ENCODE measurements at places on chromosomes 13 and 19.

- DNase-seq, result peak; percentile 54
Measured at GRCh38 chr13:108269601-108270328, at the start of gene TNFSF13B. Gene TNFSF13B, plus strand, starts transcription at chr13:108269718. Its CDS starts 178 bp downstream, at chr13:108269896.

DNA sequence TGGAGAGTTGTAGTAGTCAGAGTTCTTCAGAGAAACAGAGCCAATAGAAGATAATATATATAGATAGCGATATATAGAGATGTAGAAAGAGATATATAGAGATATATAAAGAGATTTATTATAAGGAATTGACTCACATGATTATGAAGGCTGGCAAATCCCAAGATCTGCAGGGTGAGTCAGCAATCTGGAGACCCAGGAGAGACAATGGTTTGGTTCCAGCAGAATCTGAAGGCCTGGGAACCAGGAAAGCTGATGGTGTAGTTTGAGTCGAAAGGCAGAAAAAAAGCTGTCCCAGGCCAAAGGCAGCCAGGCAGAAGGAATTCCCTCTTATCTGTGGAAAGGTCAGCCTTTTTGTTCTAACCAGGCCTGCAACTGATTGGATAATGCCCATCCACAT, 194.1 kb downstream of the NUFIP1 start:
- DNase-seq, result no peak

DNA sequence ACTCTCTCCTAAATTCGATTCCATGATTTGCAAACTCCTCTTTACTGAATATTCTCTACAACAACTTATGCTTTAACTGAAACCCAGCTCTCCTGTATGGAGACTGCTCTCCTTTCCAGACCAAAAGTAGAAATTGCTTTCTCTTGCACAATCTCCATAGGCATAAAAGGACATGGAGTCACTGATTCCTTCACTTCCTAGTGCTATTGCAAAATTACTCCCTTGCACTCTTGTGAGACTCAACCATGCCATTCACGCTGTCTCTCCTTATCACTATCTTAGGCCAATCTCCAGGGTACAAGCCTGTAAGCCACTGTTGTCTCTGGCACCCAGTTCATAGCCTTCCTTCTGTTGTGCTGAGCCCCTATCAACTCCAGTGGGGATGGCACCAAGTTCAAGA, 30.6 kb downstream of the SERPINE3 start:
- DNase-seq, result no peak

GRCh38 chr19:29255912-29256311, 43.0 kb upstream of the UQCRFS1 start:
- DNase-seq, result no peak

GRCh38 chr13:21039097-21039800, 22.1 kb downstream of the LATS2 start:
- no peak for DNase-seq

DNA sequence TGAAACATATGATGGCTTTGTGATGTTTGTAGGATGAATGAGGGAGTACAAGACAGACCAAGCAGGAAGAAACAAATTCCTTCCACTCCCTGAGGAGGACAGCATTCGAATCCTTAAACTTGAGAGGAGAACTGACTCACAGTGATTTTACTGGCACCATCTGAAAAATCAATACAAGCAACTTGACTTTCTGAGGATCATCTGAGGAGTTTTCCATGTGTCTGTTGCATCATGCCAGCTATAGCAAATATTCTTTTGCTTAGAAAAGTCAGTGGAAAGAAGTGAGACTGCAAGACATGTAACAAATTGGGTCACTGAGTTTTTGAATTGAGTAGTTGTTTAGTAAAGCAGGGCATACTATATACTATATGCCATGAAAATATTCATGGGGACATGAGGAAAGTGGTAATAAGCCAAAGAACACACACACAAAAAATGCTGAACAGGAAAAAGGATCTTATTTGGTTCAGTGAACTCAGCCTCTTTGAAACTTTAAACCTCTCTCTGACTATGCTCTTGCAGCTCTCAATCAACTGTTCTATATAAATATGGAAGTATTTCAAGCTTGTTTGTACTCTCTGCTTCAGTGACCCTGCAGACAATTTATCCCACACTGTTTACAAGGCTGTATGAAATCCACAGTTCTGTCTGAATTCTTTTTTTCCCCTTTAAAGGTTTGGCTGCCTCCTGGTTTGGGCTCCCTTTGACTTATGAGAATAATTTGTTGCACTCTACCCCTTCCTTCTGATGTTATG, 35.5 kb downstream of the SERTM1 start:
- DNase-seq, result no peak

DNA sequence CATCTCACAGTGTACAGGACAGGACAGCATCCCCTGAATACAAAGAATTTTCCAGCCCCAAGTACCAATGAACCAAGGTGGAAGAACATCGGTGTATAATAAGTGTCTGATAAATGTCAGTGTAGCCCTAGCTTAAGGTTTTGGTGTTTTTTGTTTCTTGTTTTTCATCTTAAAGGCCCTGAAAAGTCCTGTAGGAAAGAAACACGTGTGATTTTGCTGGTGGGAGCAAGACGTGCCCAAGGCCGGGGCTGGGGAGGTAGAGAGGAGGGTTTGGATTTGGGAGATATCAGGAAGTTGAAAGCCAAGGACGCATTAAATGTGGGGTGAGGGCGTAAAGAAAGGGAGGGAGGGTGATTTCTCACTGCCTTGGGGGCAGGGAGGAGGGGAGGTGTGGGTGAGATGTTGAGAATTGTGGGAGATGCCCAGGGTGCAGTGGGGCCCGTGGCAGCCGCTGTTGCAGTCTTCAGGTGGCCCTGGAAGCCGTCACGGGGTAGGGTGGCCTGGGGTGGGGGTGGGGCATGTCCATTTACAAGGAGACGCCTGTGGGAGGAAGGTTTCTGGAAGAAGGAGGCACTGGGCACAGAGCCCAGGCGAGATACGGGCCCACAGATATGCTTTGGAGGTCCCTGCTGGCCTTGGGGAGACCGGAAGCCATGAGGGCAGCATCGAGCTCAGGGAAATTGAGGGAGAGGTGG, 6.7 kb downstream of the CAMSAP3 start:
- DNase-seq, result no peak

DNA sequence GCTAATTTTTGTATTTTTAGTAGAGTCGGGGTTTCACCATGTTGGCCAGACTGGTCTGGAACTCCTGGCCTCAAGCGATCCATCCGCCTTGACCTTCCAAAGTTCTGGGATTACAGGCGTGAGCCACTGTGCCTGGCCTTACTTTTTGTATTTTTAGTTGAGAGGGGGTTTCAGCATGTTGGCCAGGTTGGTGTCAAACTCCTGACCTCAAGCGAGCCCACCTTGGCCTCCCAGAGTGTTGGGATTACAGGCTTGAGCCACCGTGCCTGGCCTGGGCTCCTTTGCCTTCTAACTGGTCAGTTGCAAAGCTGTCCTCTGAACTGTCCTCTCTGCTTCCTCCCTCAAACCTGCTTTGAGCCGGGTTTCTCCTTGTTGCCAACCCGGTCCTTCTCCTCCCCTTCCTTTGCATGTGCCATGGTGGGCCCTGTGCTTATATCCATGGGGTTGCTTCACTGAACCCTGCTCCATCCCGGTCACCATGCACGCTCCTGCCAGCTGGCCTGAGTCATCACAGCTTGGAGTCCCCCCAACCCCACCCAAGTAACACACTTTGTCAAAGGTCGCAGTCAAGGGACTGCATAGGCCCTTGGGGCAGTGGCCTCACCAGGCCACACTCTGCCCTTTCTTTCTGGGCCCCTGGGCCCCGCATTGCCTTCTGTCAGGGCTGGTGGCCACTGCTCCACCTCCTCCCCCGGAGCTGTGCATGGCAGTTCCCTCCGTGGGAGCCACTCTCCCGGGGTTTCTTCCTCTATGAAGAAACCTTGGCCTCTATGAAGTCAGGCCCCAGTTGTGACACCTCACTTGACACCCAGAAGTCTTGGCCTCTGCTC, 21.2 kb downstream of the WTIP start:
- DNase-seq, result no peak

DNA sequence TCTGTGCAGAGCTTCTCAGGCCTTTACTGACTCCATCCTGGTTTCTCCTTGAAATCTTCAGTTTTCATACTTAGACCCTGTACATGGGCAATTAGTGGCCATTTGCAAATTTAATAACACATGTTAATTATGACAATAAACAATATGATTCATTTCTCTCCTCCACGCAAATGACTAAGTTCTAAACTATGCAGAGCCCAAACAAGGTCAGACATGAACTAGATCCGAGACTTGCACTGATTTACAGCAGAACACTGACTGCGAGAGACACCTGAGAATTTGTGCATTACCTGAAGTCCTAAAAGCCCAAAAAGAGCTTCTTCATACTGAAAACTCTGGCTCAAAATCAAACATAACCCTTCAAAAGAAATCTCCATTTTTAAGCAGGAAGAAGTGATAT, 521.8 kb downstream of the MYO16 start:
- no peak for DNase-seq

GRCh38 chr13:93233997-93234416, 7.4 kb downstream of the GPC6 start:
- DNase-seq, result no peak

DNA sequence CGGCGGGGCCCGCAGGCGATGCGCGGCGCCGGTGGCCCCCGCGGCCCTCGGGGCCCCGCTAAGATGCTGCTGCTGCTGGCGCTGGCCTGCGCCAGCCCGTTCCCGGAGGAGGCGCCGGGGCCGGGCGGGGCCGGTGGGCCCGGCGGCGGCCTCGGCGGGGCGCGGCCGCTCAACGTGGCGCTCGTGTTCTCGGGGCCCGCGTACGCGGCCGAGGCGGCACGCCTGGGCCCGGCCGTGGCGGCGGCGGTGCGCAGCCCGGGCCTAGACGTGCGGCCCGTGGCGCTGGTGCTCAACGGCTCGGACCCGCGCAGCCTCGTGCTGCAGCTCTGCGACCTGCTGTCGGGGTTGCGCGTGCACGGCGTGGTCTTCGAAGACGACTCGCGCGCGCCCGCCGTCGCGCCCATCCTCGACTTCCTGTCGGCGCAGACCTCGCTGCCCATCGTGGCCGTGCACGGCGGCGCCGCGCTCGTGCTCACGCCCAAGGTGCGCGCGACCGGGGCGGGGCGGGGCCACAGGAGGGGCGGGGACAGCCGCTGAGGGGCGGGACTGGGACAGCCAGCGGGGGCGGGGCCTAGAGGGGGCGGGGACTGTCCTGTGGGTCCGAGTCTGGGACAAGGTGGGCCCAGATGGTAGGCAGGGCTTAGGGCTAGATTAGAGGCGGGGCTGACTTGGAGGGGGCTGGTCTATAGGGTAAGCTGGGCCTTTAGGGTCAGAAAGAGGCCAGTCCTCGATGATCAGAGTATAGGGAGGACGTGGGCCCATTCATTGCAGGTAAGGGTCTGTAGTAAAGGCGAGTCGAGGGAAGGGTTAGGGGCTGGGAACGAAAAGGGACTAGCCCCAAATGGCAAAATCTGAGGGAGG, 5.1 kb downstream of the GRIN2D start:
- peak; percentile 85 for DNase-seq

DNA sequence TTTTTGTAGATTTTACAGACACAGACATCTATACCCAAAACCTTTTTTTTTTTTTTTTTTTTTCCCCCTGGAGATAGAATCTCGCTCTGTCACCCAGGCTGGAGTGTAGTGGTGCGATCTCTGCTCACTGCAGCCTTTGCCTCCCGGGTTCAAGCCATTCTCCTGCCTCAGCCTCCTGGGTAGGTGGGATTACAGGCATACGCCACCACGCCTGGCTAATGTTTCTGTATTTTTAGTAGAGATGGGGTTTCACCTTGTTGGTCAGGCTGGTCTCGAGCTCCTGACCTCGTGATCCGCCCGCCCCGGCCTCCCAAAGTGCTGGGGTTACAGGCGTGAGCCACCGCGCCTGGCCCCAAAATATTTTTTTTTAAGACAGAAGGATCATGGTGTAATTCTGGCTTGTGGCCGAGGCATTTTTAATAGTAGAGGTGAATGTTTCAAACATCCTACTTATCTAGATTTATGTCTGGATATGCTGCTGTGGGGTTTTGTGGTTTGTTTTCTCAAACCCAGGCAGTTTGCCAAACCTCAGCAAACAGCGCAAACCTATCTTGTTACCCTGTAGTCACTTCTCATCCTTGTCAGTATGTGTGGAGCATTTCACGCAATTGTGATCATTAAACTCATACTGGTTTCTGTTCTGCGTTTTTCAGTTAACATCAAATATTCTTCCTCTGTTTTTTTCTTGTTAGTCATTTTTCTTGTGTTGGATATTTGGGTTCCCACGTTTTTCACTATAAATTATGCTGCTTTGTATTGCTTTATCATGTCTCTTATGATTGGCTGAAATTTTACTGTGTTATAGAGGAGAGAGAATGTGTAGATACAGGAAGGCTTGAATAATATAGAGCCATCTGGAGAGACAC, 36.2 kb upstream of the GARRE1 start:
- DNase-seq, result peak; percentile 81

GRCh38 chr19:19297759-19298158, 22.6 kb downstream of the SUGP1 start:
- no peak for DNase-seq

- DNase-seq, result no peak
Measured at GRCh38 chr19:47331931-47332547, at the start of gene C5AR2. Gene C5AR2, plus strand, starts transcription at chr19:47332175. Its CDS starts 8,625 bp downstream, at chr19:47340800.

GRCh38 chr19:55580628-55581144, at the start of gene ZNF579:
Gene ZNF579, minus strand, starts transcription at chr19:55580848. Its CDS starts 1,209 bp downstream, at chr19:55579639.
- peak; percentile 78 for DNase-seq

DNA sequence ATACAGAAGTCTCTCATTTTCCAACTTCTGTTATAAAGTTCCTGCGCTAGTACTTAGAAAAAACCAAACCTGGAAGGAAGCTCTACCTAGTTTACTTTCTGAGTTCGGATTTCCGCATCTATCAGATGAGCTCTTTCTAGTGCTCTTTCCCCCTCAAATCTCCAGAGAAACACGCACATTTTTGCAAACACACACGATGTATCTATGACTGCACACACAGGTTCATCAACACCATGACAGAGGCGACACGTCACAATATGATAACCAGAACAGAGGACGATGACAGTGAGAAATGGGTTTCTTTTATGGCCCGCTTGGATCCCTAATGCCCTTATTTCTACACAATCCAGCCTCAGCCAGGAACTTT, 629 bp upstream of the LRRC63 start:
- peak; percentile 50 for DNase-seq

DNA sequence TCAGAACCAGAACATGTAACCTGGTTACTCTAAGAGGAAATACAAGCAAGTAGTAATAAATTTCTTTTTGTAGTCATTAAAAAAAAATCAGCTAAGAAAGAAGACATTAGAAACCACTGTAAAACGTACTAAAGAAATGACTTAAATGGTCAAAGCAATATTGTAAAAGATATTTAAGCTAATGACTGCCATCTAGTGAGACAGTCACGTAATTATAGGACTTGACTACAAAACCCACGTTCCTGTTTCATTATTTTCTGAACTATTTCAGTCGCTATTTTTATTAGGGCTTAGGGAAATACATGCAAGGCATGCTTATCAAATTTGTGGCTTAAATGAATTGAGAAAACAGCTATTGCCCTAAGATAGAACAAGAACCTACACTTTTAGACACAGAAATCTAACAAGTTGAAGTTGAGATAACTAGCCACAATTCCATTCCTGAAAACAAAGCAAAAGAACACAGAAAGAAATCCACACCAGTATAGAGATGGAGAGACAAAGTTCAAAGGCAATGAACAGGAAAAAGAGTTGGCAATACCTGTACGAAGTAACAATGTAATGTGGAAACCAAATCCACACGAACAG, 17.9 kb downstream of the ALG5 start:
- no peak for DNase-seq

- DNase-seq, result no peak
Measured at GRCh38 chr13:105219651-105220050, 1315.8 kb downstream of the EFNB2 start.

DNA sequence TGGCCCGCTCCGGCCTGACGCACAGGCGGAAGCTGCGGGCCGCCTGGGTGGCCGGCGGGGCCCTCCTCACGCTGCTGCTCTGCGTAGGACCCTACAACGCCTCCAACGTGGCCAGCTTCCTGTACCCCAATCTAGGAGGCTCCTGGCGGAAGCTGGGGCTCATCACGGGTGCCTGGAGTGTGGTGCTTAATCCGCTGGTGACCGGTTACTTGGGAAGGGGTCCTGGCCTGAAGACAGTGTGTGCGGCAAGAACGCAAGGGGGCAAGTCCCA, 4.4 kb downstream of the FFAR1 start:
- DNase-seq, result no peak
